ENCODE measurements at places on chromosomes 6 and 20.

DNA sequence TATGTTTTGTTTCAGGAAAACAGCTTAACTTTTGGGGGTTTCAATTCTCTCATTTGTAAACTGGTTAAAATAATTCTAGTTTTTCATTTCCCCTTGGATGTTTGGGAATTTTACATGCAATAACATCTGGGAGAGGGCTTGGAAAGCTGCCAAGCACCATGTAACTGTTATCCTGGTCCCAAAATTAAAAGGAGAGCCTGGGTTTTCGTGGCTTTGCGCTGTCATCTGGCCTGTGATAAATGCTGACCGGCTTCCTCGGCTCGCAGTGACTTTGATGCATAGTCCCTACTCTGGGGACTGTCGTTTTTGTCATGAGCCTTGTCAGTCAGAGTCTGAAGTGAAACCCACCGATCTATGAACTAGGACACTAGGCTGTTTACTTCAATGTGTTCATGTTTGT, 12.2 kb downstream of the SLC35F1 start:
- DNase-seq = no peak

DNA sequence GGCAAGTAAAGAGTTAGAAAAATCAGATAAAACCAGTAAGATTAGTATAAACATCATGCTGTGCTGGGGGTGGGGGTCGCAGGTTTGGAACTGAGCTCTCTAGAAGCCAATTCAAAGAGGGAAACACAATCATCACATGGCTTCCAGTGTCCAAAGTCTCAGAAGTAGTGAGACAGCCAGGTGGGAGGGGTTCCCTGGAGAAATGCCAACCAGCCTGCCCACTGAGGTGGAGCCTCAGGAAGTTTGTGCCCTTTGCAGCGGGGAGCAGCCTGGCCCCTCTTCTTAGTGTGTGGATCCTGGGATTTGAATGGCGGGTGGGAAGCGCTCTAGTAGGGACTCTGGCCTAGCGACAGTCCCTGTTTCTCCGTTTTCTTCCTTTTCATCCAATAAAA, 21.4 kb downstream of the C6orf15 start:
- no peak for DNase-seq

DNA sequence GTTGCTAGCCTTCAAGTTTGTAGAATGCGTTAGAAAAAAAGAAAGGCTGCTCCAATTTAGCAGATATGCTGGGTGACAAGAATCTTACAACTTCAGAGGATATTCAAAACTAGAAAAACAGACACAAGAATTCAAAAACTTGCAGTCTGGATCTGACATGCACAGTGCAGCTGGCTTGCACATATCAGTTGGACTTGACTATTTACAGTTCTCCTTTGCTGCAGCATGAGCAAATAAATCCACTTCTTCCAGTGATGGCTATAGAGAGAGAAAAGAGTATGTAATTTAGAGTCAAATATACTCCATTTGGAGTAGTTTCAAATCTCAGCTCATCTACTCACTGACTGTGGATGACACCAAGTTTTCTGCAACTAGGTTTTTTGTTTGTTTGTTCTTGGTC, 247.0 kb downstream of the RIMS1 start:
- DNase-seq = no peak

DNA sequence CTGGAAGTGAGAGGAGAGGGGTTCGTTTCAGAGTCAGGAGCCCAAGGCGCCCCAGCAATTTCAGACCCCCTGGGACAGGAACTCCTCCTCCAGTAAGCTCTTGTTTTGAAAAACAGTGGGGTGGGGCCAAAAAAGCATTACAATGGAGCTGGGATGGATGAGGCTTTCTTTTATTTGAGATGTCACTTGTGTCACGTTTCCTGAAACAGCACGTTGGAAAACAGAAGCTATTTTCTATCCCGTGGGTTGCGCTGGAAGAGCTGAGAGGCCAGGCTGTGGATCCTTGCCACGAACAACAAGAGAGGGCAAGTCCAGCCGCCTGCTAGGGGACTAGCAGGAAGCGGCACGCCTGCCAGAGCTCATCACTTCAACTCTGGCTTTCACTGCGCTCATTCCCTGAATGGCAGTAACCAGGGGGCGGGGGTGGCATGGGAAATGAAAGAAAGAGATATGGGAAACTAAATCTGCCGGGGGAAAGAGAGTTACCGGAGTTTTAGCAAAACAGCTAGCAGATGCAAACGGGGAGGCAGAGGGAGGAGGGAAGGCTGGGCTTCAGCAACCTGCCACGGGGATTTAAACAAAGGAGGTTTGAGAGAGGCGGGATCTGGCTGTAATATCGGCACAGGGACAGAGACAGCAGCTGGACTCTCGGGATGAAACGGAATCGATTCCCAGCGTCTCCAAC, 34.6 kb downstream of the GCNT2 start:
- no peak for DNase-seq

GRCh38 chr6:37077191-37077904, 71.9 kb downstream of the FGD2 start:
- no peak for DNase-seq

DNA sequence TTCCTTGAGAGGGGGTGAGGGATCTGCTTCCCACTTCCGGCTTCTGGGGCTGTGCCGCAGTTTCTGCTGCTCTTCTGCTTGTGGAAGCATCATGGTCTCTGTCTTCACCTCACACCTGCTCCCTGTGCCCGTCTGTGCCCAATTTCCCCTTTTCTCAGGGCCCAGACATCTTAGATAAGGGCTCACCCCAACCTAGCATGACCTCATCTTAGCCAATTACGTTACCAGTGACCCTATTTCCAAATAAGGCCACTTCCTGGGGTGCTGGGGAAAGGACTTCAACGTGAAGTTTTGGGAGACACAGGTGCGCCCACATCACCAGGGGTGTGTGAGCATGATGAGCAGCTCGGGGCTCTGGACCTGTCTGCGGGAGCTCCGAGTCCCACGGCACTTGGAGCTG, 20.7 kb upstream of the RBBP8NL start:
- no peak for DNase-seq

GRCh38 chr20:58880994-58881752, 28.7 kb downstream of the GNAS start:
- DNase-seq = no peak

DNA sequence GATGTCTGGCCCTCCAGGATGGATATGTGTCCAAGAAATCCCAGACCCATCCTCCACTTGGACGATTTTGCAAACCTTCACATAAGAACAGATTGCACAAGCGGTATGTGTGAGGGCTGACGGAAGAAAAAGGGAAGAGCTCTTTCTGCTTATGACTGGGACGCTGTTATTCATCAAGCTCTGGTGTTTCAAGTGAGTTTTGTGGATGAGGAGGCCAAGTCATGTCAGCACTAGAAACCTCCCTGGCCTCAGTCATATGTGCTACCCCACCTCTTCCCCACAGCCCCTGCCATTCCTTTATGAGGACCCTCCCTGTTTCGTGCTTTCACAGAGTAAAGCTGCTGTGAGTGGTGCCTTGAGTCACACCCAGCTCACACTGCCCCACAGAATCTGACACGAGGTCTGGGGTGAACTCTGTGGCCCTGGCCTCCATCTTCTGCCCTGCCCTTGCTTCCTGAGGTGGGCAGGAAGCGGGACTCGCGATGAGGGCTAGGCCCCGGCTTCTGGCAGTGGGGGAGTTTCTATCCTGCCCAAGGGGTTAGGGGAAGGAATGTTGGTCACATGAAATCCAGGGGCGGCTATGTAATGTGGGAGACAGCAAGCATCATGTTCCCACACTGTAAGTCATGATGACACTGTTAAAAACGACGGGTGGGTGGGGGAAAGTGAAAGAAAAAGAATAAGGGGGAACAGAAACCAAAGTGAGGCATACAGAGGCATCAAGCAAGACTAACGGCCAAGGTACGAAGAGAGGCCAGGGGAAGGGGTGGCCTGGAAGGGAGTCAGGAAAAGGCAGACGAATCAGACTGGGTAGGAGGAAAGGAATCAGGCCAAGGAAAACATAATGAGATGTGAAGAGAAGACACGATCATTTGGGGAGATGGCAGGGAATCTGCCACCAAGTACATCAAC, 78.1 kb downstream of the PRDM1 start:
- DNase-seq = no peak

GRCh38 chr6:91105532-91105931, 518.7 kb upstream of the MAP3K7 start:
- DNase-seq = no peak
